Stimulated activated naive CD8-positive, alpha-beta T cell treated with anti-CD3 and anti-CD28 coated beads, Interleukin-15, amount 100 ng/mL, for 72 hours (primary cell): ENCODE measurements at places on chromosomes 2 and 18.

DNA sequence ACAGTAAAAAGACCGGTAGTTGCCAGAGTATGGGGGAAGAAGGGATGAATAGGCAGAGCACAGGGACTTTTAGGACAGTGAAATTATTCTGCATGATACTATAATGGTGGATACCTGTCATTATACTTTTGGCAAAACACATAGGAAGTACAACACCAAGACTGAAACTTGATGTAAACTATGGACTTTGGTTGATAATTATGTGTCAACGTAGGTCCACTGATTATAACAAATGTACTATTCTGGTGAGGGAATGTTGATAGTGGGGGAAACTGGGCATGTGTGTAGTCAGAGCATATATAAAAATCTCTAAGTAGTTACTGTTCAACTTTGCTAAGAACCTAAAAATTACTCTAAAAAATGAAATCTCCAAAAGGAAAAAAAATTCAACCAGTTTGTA, 629.7 kb downstream of the CCDC85A start:
- no peak for DNase-seq

- DNase-seq = no peak
These were observed 12.3 kb downstream of the PMAIP1 start for GRCh38 chr18:59912007-59912550.

DNA sequence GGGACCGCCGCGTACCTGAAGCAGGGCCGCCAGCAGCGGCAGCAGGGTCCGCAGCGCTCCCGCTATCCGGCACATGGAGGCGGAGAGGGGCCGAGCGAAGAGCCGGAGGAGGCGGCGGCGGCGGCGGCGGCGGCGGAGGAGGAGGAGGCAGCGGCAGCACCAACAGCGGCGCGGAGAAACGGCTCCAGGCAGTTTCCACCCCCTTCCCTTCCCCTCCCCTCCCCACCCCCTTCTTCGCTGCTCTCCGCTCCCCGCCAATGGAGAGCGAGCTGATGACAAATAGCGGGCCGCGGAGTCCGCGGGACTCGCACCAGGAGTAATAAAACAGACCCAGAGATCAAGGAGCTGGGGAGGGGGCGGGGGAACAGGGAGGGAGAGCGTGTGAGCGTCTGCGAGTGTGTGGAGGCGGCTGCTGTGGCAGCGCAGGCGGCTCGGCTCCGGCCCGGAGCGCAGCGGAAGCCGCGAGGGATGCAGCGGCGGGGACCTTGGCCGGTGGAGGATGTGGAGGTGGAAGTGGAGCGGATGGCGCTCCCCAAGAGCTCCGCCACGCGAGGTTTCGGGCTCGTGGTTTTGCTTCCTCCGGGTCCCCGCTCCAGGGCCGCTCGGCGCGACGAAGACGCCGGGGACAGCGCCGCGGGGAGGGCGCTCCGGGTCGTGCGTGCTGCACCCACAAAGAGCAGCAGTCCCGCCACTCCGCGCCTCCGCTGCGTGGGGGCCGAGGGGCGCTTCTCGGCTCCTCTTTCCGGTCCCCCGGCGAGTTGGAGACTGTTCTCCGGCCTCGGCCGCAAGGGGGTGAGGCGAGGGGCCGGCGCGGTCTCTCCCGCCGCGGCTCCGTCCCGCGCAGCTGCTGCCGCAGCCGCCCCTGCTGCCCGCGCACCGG, at the start of gene CDH2:
CDH2 (minus strand) TSS at position 183 of the 880 bp plus-strand sequence; CDS start at position 75, 108 bp downstream.
- peak; percentile 21 for DNase-seq

DNA sequence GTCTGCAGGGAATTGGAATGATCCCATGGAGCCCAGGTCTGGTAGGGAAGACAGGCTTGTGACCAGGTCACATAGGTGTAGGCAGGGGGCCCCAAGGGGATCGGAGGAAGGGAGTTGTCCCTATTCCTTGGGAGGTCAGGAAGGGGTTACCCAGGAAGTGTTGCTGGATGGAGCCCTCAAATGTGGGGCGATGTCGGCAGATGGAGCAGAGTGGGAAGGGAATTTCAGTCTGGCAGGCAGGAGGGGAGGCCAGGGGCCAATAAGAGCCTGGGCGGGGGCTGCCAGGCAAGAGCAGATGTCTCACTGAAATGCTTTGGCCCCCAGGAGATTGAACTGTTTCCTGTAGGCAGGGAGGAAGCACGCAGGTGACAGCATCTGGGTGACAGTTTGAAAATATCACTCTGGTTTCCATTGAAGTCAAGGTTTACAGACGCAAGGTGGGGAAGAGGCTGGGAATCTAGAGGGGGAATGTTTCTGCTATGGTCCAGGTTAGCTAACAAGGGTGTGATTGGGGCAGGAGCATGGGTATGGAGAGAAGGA, 81.5 kb upstream of the SMAD2 start:
- no peak for DNase-seq

GRCh38 chr2:220280736-220281135, 653.3 kb downstream of the SLC4A3 start:
- no peak for DNase-seq

- no peak for DNase-seq
These were observed 852.0 kb upstream of the FSHR start for GRCh38 chr2:50006327-50006726.

DNA sequence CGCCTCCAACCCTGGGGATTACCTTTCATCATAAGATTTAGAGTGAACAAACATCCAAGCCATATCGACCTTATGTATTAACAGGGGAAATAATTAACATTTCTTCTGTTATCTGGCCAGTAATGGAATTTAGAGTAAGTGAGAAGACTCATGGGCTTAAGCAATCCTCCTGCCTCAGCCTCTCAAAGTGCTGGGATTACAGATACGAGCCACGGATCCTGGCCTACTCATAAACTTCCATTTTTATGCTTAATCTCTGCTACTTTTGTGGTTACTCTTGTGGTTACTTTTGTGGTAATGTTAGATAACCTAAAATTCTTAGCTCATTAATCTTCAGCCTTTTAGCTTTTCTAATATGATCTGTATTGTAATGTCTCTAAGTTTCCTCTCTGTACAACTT, 159.3 kb upstream of the SLC8A1 start:
- no peak for DNase-seq

DNA sequence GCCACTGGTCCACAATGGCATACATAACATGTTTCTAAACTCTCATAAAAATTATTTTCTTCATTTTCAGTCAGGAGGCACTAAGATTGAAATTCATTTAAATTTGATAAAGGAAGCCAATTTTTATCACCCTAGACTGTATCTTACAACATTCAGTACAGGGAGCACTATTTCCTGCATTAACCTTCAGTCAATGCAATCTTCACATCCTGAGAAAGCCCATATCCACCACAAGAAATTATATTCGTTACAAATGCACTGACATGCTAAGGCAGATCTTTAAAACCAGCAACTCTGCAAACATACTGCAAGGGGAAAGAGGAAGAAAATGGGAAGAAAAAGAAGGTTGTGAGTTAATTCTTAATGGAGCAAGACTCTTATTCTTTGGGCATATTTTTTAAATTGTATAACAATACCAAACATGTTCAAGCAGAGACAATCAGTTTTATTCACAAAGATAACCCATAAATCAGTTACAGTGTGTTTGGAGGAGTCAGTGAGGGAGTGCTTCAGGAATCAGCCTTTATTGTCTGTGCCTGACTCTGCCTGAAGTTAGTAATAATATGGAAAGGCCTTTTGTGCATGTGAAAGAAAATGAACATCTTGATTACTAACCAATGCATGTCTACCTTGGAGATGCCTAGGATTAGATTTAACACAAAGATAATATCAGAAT, 370.1 kb downstream of the FBXO15 start:
- DNase-seq = no peak

- no peak for DNase-seq
These were observed 9.0 kb upstream of the SERPINB8 start for GRCh38 chr18:63960891-63961290.

GRCh38 chr2:101827246-101827645, 129.7 kb downstream of the MAP4K4 start:
- no peak for DNase-seq

GRCh38 chr2:191696966-191697365, 19.0 kb downstream of the NABP1 start:
- DNase-seq = no peak

DNA sequence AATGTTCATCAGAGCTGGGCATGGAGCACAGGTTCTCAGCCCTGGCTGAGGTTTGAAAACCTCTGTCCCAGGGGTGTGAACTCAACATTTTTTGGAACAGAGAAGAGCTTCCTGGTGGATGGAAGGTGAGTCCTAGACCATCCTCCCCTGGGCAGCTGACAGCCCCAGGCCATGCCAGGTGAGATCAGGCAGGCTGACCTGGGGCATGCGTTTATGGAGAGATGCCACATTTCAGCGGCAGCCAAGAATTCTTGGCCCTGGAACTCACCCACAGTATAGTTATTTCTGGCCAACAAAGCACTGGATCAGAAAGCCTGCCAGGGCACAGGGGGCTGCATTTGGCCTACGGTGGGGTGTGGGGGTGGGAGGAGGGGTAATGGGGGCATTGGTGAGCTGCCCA, 83.8 kb downstream of the EDAR start:
- no peak for DNase-seq

DNA sequence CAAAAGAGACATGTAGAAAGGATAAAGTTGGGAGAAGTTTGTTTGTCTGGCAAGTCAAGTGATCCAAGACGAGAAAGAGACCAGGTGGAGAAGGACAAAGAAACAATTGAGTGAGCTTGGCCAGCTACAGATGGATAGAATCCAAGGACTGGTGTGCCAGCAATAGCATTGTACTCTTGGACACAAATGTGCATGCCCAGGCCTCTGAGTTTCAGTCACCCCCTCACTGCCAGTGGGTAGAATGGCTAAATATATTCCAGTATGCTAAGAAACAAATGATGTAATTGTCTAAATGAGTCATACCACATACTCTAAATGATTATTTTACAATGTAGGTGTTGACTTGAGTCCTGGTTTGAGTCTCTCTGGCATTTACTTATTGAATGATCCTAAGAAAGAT, 881.3 kb downstream of the LRRTM4 start:
- DNase-seq = no peak

GRCh38 chr18:21391074-21391673, 149.1 kb downstream of the GREB1L start:
- DNase-seq = no peak

DNA sequence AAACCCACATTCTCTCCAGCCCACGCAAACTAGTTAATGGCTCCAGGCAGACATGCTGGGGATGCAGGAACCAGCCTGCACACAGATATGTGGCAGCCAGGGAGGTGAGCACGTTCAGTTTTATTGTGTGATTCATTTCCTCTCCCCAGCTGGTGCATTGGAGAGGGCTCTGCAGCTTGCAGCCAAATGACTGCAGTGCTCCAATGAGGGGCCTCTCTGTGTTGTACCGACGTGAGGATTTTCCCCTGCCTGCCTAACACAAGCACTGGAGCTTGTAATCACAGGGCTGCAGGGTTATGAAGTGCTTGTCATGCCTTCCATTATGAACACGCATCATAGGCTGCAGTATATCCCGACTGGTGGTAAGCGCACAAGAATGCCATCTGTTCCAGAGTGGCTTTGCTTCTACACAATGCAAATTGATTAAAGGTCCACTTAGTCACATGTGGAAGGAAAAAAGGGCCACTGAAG, 92.3 kb upstream of the THUMPD2 start:
- DNase-seq = no peak

GRCh38 chr2:190551928-190552327, 17.4 kb upstream of the NEMP2 start:
- DNase-seq = no peak

DNA sequence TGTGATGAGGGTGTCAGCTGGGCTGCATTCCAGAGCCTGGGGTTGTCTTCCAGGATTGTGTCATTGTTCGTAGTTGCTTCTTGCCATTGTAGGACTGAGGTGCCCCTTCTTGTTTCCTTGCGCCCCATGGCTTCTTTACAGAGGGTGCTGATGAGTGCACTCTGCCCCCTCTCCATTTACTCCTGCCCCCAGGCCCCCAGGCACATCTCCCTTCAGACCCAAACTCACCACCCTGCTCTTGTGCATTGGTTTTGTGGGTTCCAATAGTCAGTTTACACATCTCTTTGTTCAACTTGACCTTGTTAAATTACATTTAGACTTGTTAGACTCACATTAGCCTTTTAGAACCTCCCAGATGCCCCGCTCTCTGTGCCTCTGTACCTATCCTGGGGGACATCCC, 33.1 kb downstream of the HJURP start:
- DNase-seq = no peak

- DNase-seq = no peak
These were observed 9.5 kb downstream of the GRHL1 start for GRCh38 chr2:9961013-9961412.

DNA sequence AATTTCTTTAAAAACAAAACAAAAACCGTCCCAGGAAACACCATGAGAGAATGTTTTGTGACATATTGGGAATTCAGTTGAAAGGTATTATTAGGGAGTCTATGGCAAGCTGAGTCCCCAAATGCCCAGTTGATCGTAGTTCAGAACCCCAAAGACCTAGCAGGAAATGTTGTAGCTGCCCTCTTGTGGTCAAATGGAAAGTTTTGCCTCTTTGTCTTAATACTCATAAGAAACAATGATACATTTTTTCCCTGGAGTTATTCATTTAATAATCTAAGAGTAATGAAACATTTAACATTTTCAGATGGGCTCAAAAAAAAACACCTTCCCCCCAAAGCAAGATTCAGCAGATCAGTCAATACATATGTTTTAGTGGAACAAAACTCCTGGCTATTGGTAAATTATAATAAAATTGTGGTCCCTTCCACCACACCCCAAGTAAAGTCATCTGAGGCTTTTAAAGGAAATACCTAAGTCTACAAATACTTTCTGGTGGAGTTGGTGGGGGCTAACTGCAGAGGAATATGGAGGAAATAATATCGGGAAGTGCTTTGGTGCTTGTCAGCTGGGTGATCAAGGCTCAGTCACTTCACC, 37.8 kb upstream of the EFEMP1 start:
- DNase-seq = no peak

DNA sequence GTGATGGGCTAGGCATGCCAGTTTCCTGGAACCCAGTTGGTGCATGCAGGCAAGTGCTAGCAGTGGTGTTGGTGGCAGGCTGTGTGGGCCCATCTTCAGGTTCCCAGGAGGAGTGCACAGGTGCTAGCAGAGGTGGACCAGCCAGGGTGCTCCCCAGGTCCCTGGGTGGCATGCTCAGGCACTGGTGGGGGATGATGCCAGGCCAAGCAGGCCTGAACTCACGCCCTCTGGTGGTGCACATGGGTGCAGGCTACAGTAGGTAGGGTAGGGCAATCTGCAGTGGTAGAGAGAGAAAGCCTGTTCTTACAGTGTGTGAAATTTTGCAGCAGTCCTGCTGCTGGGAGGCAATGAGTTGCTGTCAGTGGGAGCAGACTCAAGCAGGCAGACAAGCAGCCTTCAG, 1651.8 kb downstream of the DPP10 start:
- no peak for DNase-seq

DNA sequence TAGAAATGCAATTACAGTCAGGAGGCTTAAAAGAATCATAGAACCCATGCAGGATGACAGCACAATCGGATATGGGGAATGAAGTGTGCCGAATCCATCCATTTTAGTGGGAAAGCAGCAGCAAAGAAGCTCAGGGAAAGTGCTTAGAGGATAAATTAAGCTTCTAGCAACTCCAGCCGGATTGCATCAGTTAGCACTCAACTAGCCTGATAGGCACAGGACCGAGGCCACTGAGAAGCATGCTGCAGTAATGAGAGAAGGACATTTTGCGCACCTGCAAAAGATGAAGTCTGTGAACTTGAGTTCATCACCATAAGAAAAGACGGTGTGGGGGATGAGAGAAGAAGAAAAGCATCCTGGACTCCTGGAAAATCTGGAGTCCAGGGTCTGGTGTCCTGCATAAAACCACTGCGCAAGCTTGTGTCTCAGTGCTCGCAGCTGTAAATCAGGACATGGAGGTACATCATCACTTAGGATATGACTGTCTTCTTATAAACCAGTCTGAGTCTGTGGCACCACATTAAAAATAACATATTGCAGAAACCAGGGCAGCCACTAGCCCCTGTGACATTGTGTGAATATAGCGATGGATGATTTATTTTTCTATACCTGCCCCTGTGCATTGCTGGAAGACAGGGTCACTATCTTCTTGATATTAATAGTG, 665.5 kb upstream of the SOX11 start:
- no peak for DNase-seq
